Hypothalamus (tissue), 51 donors: ENCODE measurements at places on chromosomes 5 and 9.

- no peak for DNase-seq
Observed at GRCh38 chr9:137295238-137295811, 6.7 kb downstream of the NRARP start.

GRCh38 chr5:150214289-150214688 is 24.4 kb downstream of the SLC6A7 start:
- DNase-seq = no peak

DNA sequence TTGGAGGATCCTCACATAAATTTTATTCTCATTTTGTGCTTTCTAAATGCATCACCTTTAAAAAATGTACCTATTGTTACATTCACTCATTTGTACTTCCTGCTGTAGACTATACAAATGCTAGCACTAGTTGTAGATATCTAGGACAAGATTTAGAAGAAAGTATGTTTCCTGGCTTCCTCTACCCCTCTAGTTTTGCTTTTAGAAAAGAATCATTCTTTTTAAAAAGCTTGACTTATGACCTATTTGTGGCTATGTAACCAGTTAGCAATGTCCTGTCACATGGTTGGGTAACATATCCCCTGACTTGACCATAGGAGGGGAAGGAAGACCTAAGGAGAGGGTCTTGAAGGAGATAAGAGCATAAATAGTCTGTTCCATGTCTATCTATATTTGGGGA is 13.3 kb downstream of the CAMK4 start:
- DNase-seq = no peak

- DNase-seq = no peak
Observed at GRCh38 chr5:93126634-93127033, 454.4 kb downstream of the NR2F1-AS1 start.

DNA sequence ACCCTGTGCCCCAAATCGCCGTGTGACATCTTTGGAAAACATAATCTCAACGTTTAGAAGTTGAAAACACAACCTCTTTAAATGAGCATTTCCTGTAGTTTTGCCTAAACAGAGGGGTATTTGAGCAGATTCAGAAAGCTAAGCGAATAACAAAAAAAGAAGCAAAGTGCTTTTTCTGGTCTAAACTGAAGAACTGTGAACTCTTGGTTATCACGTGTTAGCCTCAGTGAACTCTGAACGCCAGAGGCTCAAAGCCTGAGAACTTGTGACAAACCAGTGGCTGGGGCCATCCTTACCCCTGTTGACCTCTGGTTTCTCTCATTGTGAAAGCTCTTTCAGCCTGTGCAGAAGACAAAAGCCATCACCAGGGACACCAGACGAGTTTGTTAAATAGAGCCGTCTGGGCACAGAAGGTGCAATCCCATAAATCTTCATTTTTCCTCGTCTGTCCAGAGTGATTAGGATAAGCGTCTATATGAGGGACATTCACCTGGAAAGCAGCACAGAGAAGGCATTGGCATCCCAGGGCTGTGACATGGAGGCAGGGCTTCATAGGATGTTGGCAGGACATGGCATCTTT is 61.4 kb upstream of the ICE1 start:
- DNase-seq = no peak

DNA sequence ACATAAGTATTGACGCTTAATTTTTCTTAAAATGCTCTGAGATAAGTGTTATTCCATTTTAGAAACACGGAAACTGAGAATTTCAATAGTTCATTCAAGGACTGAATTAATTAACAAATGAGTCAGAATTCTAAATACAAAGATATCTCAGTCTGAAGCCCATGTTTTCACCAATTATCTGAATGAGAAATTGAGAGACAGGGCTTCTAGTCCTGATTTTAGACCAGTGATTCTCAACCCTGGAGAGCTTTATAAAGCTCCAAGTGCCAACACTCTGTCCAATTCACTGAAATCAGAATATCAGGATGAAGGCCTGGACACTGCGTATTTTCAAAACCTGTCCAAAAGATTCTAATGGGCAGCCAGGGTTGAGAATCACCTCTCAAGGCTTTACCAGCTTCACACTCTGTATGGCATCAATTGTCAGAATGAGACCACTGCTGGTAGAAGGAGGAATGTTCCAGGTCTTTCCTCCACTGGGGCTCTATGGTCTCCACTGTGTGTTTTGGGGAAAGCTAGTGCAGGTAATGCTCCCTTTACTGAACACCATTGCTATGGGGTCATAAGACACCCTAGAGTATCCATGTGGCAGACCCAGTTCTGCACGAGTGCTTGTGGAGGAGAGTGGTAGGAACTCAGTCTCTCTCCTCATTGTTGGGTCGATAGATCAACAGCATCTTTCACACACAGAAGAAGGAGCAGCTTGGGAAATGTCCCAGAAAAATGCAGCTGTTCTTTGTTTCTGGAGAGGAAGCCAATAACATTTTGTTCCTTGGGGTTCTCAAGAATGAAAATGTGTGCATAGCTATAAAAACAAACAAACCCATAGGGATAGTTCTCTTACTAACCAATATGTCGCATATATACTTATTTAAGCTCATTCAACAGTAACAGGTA is 99.7 kb upstream of the OSMR start:
- DNase-seq = no peak

DNA sequence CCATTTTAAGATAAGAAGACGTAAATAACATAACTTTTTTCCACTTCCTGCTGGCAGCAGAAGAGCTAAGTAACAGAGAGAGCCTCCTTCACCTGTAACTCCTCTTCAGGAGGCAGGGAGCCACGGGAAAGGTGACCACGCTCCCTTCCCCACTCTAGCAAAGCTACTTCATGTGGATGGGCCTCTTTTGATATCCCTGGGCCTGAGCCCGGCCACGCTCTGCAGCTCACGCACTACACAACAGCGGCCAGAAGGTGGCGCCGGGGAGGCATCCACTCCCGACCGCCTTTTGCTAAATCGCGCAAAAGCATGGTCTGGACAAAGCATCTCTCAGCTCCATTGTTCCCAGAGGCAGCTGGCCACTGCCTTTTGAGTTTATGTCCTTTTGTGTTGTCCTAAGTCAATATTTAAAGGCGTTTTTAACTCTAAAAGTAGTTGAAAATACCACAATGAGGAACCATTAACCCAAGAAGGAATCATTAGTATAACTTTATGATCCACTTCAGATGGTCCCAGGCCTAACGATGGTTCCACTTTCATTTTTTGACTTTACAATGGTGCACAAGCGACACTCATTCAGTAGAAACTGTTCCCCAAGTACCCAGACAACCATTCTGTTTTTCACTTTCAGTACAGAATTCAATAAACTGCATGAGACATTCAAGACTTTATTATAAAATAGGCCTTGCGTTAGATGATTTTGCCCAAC is 23.6 kb downstream of the CMBL start:
- peak; percentile 63 for DNase-seq
